NAMALWA (cell line): ENCODE measurements at places on chromosomes 3 and 15.

- DNase-seq = no peak
Observed at GRCh38 chr15:45129651-45130129, at the start of the genes DUOX1 and DUOXA1. TSS of gene DUOX1 (plus strand) at chr15:45129994. CDS start at chr15:45131967, 1,973 bp downstream. TSS of gene DUOXA1 (minus strand) at chr15:45129879. CDS start at chr15:45123014, 6,865 bp downstream.

DNA sequence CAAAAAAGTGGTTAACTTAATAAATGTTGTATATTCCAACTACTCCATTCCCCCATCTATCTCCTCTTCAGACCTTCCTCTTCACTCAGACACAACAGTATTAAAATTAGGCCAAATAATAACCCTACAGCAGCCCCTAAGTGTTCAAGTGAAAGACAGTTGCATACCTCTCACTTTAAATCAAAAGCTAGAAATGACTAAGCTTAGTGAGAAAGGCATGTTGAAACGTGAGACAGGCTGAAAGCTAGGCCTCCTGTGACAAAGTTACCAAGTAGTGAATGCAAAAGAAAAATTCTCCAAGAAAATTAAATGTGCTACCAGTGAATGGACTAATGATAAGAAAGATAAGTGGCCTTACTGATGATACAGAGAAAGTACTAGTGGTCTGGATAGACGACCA is 71.7 kb downstream of the ANKRD28 start:
- no peak for DNase-seq

GRCh38 chr3:131708241-131708640 is 205.5 kb upstream of the MRPL3 start:
- no peak for DNase-seq

- DNase-seq = peak; percentile 19
Observed at GRCh38 chr3:182925330-182925943, 54.9 kb downstream of the DCUN1D1 start.

DNA sequence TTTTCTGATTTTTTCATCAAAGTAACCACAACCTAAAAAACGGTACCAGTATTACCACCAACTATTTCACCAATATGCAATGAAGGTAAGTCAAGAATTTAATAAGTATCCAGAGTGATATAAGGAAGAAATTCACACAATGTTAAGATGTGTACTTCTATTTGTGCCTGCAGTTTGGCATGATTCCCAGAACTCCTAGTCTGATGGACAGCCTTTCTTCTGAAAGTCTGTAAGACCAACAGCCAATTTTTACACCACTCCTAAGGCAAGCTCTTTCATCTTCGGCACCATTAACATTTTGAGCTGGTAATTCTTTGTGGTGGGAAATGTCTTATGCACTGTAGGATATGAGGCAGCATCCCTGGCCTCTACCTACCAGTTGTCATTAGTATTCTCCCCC is 108.3 kb downstream of the VPS13C start:
- DNase-seq = no peak

GRCh38 chr3:103218793-103219192 is 784.0 kb downstream of the ZPLD1 start:
- DNase-seq = no peak

- no peak for DNase-seq
Observed at GRCh38 chr3:4438296-4438695, 28.8 kb downstream of the SUMF1 start.

- peak; percentile 73 for DNase-seq
Observed at GRCh38 chr15:31974855-31975829, 55.2 kb upstream of the CHRNA7 start.

- DNase-seq = no peak
Observed at GRCh38 chr3:40456279-40456939, 730 bp upstream of the RPL14 start.

DNA sequence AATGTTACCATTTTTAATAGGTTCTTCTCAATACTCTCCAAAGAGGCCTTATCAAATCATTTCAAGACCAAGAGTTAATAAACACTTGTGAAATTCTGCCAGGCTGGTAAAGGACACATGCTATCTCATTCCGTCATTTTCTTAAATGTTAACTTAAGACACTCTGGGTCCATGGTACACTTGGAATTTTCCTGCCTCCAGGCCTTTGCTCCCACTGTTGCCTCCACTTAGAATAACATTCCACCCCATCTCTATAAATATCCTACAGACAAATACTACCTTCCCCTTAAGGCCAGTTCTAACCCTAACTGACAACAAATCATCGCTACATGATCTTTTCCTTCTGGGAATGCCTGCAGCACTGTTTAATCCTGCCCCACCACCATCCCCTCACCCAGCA is 24.1 kb downstream of the MAGI1 start:
- DNase-seq = no peak

- no peak for DNase-seq
Observed at GRCh38 chr3:24500806-24501205, 6.2 kb upstream of the THRB start.

DNA sequence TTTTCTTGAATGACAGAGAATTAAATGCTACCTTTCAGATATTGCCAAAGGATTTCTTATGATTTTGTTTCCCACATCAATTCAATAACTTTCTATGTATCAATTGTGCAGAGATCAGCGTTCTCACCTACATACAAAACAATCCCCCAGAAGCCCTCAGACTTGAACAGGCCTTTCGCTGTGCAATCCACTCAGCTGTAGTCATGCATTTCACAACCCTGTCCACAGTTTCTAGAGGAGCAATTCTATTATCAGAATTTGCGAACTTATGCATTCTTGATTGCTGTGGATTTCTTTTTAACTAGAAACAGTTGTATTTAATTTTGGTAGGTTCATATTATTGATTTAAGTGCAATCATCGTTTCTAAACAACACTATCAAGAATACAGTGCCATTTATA is 13.7 kb upstream of the ALCAM start:
- no peak for DNase-seq
